RWPE2 (cell line): ENCODE measurements at places on chromosomes 11 and 22.

DNA sequence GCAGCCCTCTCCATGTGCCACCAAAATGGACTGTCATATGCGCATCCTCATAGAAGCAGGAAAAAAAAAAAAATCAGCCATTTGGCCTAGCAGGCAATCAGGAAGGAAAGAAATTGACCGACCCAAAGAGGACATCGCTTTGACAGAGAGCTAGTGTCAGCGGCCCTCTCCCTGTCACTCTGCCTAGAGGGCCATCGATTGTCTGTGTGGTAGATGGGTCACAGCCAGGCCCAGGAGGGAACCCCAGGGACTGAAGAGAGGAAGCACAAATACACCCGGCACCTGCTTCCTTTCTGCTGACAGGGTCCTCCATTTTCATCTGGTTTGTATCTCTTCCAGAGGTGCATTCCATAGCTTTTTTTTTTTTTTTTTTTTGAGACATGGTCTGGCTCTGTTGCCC, 21.8 kb downstream of the VPS37C start:
- peak; percentile 15 for DNase-seq

DNA sequence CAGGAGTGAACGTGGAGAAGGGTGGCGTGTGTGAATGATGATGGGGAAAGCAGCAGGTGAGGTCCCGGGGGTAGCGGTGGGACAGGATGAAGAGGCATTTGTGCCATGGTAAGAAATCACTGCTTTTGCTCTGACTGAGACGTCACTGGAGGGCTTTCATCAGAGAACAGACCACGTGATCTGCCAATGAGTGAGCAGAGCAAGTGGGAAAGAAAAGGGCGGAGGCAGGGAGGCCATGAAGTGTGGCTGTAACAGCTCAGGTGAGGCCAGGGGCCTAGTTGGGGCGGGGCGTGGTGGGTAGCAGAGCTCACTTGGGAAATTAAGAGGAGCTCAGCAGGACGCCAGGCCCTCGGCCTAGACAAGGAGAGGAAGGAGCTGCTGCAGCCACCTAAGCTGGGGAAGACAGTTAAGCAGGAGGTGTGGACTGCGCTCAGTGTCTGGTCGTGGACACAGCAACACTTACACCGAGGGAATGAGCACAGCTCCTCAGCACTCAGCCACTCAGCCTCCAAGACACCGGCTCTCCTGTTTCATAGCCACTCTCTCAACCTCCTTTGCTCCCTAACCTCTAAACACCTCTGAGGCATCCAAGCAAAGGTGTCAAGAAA, 14.1 kb upstream of the TMEM121B start:
- no peak for DNase-seq

DNA sequence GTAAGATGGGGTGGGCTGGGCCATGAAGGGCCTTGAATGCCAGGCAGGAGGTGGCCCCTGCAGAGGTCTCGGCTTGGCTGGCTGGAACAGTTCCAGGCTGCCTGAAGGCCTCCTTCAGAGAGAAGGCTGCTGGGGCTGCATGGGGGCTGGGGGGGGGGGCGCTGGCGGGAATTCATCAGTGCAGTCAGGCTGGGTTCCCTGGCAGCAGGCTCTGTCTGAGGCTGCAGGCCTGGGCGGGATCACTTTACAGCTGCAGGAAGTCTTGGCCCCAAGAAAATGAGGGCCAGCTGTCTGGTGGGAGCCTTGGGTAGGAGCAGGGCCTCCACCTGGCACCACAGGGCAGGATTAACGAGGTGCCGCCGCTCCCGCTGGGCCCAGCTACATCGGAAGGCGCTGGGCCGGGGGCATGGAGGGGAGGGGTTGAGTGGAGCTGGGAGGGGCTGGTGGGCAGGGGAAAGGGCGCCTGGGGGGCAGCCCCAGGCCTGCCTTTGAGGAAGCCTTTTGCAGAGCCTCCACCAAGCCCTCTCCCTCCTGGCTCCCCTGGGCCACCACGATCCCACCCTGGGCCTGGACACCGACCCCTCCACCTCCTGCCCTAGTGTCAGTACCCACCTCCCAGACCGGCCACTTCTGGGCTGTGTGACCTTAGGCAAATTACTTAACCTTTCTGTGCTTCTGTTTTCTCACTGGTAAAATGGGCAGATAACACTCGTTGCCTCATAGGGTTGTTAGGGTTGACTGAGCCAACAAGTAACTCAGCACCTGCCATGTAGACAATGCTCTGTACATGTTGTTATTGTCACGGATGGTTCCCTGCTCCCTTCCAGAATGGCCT, 31.0 kb upstream of the HMOX1 start:
- no peak for DNase-seq

GRCh38 chr22:42289671-42290541, 19.5 kb upstream of the TCF20 start:
- DNase-seq = no peak

DNA sequence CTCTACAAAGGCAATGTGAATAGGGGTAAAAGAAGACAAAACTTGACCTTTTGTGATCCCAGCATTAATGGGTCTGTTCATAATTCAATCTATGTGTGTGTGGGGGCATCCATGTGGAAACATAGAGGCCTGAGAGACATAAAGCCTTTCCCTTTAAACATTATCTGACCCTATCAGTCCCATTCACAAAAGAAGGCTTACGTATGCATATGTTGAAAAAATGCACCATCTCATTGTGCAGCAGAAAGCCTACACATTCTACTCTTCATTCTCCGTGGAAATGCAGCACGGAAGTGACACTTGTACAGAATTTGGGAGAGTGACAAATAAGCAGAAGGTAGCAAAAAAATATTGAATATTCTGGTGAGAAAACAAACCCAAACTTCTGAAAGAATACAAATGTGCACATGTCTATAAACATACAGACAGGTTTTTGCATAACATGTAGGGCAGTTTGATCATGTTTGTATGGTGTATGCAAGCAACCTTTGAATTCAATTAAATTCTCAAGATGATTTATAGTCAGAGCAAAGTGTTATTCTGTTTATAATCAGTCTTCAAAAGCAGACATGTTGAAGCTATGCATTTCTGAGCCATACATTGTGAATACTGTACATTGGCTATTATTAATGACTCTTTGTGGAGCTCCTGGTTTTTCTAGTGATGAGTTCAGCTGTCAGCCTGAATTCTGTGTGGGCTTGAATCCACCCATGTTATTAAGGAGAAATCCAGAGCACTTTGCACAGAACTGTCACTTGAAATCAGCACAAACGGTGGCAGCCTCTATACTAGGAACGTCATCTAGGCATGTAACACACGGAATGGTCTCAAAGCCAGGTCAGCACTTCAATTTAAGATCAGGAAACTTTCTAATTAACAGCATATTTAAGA, 236.8 kb downstream of the DCDC1 start:
- no peak for DNase-seq

- DNase-seq = peak; percentile 5
These were observed 40.1 kb downstream of the BID start for GRCh38 chr22:17734187-17734586.
